ENCODE measurements at places on chromosomes 3 and 15.

DNA sequence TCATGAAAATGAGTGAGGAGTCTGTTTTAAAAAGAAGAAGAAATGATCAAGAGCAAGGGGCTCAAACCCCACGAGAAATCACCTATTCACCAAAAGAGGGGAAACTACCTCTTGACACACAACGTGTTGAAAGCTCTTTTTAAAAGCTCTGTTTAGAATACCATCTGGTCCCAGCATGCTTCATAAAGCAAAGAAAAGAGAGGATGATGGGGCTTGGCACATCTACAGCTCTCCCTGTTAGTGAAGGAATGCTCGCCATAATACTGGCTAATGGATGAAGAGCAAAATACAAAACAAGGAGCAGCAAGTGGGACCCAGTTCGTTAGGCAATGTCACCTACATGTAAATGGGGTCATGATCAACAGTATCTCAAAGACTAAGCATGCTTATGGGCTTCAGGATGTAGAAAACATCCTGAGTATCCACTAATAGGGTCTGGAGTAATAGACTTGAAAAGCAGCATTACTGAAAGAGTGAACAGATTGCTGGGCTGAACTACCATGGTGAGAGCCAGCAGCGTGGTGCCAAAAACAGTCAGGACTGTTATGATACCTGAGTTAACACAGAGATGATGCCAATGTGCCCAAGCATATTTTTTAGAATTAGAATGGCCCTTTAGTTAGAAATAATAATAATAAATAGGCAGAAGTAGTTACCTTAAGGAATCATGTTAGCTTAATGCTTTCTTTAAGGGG lies 159.7 kb upstream of the POU1F1 start:
- no peaks in the 10 kb centered on the region for H3K36me3 ChIP-seq
- no peak overlapping the region for H3K4me3 ChIP-seq

GRCh38 chr15:68601206-68602197 lies 22.7 kb downstream of the CORO2B start:
- peaks cover 77% of the 10 kb centered on the region for H3K27me3 ChIP-seq
- H3K4me3 ChIP-seq, result no peak overlapping the region
- no peaks in the 10 kb centered on the region for H3K4me1 ChIP-seq
- no peaks in the 10 kb centered on the region for H3K36me3 ChIP-seq

- no peak for DNase-seq
- H3K27ac ChIP-seq, result no peak overlapping the region
These were observed 159.6 kb downstream of the NUP210 start for GRCh38 chr3:13260259-13261103.

DNA sequence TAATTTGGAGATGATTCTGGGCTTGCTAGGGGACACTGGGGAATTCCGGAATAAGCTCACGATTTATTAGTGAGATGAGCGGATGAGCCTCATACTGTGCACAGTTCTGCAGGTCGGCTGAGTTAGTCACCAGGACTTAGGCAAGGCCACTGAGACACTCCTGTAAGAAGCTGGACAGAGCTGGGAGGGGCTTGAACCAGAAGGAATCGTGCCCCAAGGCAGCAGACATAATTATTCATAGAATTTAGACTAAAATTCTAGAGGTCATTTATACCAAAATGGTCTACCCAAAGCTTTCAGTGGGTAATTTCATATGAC lies 121.4 kb downstream of the VGLL4 start:
- no peaks in the 10 kb centered on the region for H3K27me3 ChIP-seq
- peaks cover 3% of the 10 kb centered on the region for H3K36me3 ChIP-seq
- no peaks in the 10 kb centered on the region for H3K4me1 ChIP-seq
- DNase-seq, result no peak
- H3K27ac ChIP-seq, result no peak overlapping the region
